ENCODE measurements at places on chromosomes 1 and 21. TPM values are rescaled to one million over a fixed set of nuclear protein-coding genes. Genes with fewer than 3 reads are reported as not detected.

Gene TEX35
- not detected for total RNA-seq

- no peak for DNase-seq
Measured at GRCh38 chr1:31505911-31506497, 70.3 kb upstream of the TINAGL1 start.

- DNase-seq = no peak
Measured at GRCh38 chr1:232694475-232694874, 64.5 kb upstream of the SIPA1L2 start.

GRCh38 chr1:199616947-199617346 is 410.6 kb upstream of the NR5A2 start:
- no peak for DNase-seq

Gene SHC1
- total RNA-seq = 196 TPM

- DNase-seq = peak; percentile 27
Measured at GRCh38 chr1:235675152-235675890, 25.7 kb upstream of the GNG4 start.

DNA sequence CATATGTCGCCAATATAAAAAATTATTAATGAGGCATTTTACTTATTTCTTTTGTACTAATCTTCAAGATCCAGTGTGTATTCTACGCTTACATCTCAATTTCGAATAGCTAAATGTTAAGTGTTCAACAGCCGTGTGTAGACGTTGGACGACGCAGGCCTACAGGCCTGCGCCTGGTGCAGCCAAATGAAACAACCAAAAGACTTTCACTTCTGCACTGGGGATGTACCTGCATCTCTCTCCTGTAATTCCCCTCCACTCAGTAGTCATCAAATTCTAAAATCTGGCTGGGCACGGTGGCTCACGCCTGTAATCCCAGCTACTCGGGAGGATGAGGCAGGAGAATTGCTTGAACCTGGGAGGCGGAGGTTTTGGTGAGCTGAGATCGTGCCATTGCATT is 76.8 kb upstream of the HNRNPU start:
- no peak for DNase-seq

- peak; percentile 52 for DNase-seq
Measured at GRCh38 chr1:81808760-81809159, 8.0 kb downstream of the ADGRL2 start.

Gene SELL
- not detected for total RNA-seq

Gene SMG7
- total RNA-seq = 79.4 TPM

Gene NFYC
- total RNA-seq = 37.8 TPM

Gene CA6
- total RNA-seq = not detected

Gene RAB7B
- not detected for total RNA-seq

- DNase-seq = no peak
Measured at GRCh38 chr1:5012249-5012648, 357.8 kb downstream of the AJAP1 start.

GRCh38 chr1:212749821-212750535 is 41.6 kb downstream of the NSL1 start:
- DNase-seq = peak; percentile 89

Gene NR1I3
- not detected for total RNA-seq

Gene BRWD1
- 81.9 TPM for total RNA-seq

GRCh38 chr1:109113590-109114341 is at the start of gene ELAPOR1:
Gene ELAPOR1 (plus strand): TSS chr1:109114115. CDS start chr1:109114184, 69 bp downstream.
- DNase-seq = peak; percentile 75

Gene TMEM52
- 13.4 TPM for total RNA-seq

Gene ERRFI1
- total RNA-seq = 59.8 TPM

DNA sequence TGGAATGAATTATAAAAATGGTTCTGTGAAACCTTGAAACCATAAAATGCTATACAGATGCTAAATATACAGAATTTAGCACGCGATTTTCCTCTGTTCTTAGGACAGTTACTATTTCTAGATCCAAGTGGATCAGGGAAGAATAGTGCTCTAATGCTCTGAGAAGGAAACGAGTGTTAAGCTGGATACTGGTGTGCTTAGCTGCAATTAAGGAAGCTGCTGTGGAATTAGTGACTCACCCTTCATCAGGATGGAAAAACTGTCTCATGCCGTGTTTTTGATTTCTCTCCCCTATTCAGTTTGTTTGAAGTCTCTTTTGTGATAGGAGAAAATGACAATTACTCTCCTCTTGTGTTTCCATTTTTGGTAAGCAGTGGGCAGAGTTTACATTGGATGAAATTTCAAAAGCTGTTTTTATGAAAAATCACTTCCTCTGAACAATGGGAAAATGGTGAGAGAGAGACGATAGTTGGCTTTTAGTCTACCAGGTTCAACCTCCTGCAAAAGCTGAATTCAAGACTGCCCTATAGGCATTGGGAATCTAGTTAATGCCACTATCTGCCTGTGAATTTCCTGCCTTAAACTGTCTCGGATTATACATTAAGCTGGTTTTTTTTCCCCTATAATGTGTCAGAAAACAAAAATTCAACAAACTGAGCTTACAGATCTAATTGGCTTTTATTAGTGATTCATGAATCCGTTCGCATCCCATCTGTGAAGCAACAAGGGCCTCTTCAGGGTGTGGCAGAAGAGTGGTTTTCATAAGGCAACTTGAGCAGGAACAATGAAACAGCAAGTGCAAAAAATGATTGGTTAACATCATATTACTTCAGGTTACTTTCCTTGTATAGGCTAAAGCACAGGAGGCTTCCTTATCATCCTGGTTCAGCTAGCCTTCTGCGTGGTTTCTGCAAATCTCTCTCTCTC is 179.8 kb downstream of the ST6GALNAC3 start:
- no peak for DNase-seq

GRCh38 chr1:224333309-224333926 is 3.4 kb upstream of the NVL start:
- peak; percentile 81 for DNase-seq

Gene GBP7
- not detected for total RNA-seq

Gene CHI3L2
- not detected for total RNA-seq
